ENCODE measurements at places on chromosomes 1 and 21.
A peak's percentile ranks its signal among the peaks of the same experiment; 100 is the strongest.

- peak; percentile 8 for DNase-seq
Observed at GRCh38 chr1:32521165-32521564, 18.1 kb upstream of the ZBTB8A start.

GRCh38 chr1:17948594-17948993 lies 159.0 kb upstream of the IGSF21 start:
- no peak for DNase-seq

- no peak for DNase-seq
Observed at GRCh38 chr1:13814131-13814530, 114.1 kb downstream of the PRDM2 start.

GRCh38 chr1:244651956-244652622 lies 837 bp upstream of the DESI2 start:
- no peak for DNase-seq

GRCh38 chr1:21270086-21270689 lies 20.1 kb downstream of the ECE1 start:
- DNase-seq = peak; percentile 9
